ENCODE measurements at places on chromosomes 1 and 21. TPM values are rescaled to one million over a fixed set of nuclear protein-coding genes. Genes with fewer than 3 reads are reported as not detected.

Gene C1orf115
- 6.8 TPM for polyA plus RNA-seq

Gene GIPC2
- 0.06 TPM for polyA plus RNA-seq

Gene KCNE2
- polyA plus RNA-seq: not detected

DNA sequence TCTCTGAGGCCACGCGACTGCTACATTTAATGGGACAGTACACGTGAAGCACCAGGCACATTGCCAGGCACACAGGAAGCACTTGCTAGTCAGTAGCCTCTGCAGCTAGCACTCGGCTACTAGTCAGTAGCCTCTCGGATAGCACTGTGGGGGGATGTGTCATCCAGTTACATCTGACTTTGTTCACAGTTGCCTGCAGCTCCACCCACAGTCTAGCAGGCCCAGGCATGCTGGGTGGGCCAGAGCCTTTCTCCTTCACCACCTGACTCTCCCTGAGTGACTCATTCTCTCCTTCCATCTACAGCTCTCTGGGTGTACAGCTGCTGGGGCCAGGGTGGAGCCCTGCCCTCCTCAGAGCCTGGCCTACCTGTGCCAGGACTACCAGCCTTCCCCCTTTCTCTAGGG is 51.5 kb downstream of the PTPRF start:
- peak; percentile 66 for DNase-seq

DNA sequence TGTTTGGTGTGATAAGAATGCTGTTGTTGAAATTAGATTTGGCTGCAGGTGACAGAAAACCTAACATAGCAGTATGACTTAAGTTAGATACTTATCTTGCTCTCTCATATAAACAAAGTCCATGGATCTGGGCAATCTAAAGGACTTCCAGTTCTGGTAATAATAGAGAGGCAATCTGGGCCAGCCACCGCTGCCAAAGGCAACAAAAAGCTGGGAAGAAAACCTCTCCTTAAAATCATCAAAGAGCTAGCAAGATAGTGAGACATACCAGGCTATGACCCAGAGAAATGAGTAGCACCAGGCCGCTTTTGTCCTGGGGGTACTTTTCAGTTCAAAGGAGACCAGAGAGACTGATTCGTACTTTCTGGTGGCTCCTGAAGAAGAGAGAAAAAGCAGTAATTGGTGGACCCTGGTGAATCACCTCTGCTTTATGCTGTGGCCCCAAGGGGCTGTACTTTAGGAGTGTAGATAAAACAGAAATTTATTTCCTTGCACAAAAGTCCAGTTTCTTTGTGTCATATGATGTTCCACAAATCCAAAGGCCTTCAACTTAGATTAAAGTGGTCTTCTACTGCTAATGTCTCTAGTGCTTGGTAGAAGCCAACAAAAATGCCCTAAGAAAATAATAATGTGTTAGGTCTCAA is 125.4 kb downstream of the TBX19 start:
- no peak for DNase-seq

DNA sequence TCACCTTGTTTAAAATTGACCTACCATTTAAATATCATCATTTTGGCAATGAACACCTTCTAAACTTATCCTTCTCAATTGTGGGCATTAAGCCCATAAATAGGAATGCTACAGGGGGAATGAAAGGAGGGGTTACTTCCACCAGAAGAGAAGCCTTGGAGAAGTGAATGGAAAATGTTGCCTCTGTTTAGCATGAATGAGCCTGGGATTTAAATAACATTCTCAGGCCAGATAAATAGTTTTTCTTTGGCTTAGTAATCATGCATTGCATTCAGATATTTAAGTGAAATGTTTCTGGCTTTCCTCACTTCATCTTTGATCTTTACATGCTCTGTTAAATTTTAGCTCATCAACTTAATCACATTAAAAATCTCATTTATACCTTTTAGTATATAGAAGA is 284.3 kb upstream of the FMN2 start:
- DNase-seq: no peak

DNA sequence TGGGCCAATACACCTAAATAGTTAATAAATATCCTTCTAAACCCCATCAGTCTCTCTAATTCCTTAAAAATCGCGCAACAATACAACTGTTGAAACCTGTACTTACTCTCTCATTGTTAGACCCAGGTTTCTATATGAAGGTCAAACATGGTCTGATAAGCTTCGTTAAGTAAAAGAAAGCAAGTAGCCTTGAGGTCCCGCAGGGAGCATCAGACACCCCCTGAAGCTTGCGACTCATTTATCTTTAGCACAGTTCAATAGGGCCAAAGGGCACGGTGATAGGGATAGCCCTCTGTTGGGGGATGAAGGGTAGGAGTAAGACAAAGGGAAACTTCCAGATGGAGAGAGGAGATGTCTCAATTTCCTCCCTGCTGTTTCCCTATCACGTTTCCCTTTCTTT is 27.3 kb upstream of the THEM4 start:
- peak; percentile 42 for DNase-seq

GRCh38 chr1:90591970-90592356 is 125.1 kb downstream of the BARHL2 start:
- no peak for DNase-seq

DNA sequence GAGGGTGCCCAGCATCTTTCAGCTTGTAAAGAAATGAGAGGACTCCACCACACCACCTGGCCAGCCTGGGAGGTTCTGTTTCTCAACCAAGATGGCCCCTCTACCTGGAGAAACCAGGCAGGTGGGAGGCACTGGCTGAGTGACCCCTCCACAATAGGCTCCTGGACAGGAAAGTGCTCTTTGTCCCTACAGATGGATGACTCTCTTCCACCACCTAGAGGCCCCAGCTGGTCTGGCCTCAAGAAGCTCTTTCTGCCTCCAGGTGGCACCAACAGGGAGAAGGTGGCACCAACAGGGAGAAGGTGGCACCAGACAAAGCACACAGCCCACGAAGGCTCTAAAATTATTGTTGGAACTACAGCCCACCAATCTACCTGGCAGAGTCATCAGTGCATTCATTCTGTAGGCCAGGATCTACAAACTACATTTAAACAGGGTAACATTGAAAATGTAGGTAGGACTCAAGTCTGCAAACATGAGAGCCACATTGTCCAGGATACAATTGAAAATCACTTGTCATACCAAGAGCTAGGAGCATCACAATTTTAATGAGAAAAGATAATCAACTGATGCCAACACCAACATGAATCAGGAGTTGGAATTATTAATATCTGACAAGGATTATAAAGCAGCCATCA is 14.4 kb downstream of the TMPRSS3 start:
- DNase-seq: peak; percentile 26

DNA sequence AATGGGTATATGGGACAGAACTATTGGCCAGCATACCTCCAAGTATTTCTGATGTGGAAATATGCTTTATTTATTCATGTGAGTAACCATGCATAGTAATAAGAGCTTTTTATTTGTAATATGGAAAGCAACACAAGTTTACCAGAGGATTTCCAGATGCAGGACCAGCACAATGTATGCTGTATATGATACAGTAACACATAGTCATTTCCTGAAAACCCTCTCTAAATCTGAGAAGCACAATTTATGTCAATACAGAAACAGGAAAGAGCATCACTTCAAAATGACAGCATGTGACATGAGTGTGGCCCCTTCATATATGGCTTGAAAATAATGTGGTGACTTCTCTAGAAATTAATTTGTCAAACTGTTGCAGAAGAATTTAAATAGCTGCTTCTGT is 1134.7 kb upstream of the ADGRL2 start:
- no peak for DNase-seq

GRCh38 chr1:11720033-11720376 is 15.9 kb upstream of the AGTRAP start:
- no peak for DNase-seq

All from A549 (cell line).